Naive B cell (primary cell): ENCODE measurements at places on chromosomes 16 and 17. TPM values are rescaled to one million over a fixed set of nuclear protein-coding genes. Genes with fewer than 3 reads are reported as not detected.

DNA sequence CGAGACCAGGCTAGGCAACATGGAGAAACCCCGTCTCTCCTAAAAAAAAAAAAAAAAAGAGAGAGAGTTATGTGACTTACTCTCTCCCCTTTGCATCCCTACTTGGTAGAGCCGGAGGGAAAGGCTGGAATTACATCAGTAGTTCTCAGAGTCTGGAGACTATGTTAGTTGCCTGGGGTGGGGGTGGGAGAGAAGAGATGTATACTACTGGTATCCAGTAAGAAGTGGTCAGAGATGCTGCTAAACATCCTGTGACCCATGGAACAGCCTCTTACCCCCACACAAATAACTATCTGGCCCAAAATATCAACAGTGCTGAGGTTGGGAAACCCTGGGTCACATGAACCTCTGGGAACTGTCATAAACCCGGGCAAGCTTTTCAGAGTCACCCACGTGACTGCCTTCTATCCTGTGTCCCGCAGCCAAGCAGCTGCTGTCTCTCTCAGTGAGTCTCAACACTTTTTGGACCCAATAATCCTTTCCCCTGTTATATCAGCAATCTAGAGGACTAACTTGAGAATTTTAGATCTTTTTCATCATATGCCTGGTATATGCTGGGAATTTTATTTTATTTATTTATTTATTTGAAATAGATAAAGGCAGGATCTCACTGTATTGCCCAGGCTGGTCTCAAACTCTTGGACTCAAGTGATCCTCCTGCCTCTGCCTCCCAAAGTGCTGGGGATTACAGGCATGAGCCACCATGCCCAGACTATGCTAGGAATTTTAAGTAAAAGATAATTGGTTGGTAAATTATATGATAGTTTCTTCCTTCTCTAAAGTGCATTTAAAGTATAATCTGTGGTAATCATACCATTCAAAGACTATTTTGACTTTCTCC lies 8.7 kb downstream of the EIF1 start:
- DNase-seq: no peak

DNA sequence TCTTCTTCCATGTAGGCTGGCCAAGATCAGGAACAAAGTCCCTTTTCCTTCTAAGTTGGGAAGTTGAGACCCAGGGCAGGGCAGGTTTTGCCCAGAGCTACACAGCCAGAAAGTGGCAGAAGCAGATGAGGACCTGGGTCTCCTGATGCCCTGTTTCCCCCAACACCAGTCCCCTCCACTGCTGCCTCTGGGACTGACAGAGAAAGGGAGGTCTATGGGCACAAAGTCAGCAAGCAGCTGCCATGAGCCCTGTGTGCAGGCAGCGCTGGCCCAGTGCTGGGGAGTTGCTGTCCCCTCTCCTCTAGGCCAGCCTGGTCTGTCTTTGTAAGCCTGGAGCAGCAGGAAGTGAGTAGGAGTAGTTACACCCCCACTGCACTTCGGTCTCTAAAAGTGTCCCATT lies 46.9 kb upstream of the NKD1 start:
- DNase-seq: no peak

- DNase-seq: no peak
Measured at GRCh38 chr16:67287960-67288359, 8.6 kb downstream of the PLEKHG4 start.

DNA sequence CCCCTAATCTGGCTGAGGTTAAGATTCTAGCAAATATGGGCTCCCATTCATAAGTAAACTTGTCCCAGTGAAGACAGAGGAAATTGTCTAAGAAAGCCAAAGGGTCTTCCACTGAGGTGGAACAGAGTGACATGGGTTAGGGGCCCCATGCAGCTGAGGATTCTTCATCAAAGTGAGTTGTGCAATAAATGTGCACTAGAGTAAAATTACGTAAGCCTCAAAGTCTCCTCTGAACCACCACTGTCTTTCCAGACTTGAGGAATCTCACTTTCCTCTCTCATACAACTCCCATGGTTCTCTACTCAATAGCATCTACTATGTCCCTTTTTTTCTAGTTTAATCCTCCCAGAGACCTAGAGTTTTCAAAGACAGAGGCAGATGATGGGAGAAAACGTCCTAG lies 132.4 kb downstream of the CA10 start:
- no peak for DNase-seq

- DNase-seq: no peak
Measured at GRCh38 chr16:822174-822908, 21.8 kb upstream of the GNG13 start.

The ORC6 gene
- 2.1 TPM for polyA plus RNA-seq

The TEKT5 gene
- polyA plus RNA-seq: 0.35 TPM
